Cortex of kidney (tissue), 1 donor: ENCODE measurements at places on chromosomes 4 and X.

DNA sequence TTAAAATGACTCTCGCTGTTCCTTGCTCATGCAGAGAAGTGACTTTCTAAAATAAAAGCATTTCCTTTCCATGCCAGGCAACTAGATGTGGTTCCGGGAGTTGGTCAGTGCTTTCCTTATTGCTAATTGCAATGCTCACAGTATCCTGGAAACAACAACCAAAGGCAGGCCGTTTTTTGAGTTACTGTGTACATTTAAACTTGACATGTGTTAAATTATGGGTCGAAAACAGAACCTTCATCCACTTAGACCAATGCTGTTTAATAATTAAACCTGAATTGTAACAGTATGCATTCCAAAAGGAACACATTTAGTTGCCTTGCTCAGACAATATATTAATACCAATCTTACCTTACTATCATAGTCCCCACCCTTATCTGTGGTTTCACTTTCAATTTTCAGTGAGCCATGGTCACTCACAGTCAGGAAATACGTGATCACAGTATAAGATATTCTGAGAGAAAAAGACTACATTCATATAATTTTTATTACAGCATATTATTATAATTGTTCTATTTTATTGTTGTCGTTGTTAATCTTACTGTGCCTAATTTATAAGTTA lies 102.6 kb downstream of the HS6ST2 start:
- DNase-seq = no peak

DNA sequence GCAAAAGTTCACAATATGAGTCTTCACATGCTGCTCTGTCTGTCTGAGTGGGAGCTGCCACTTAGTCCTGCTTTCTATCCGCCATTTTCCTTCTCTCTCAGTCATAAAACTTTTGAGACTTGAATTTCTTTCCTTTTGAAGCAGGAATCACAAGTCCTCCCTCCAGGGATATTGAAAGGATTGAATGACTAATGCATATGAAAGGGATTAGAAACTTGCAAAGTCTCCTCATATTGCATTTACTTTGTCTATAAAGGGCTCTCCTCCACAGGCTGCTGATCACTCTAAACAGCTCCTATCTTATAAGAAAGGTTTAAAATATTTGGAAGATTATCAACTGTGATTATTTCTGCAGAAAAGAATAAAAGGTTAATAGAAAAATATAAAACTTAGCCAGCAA lies 879.1 kb downstream of the ARAP2 start:
- DNase-seq = no peak

DNA sequence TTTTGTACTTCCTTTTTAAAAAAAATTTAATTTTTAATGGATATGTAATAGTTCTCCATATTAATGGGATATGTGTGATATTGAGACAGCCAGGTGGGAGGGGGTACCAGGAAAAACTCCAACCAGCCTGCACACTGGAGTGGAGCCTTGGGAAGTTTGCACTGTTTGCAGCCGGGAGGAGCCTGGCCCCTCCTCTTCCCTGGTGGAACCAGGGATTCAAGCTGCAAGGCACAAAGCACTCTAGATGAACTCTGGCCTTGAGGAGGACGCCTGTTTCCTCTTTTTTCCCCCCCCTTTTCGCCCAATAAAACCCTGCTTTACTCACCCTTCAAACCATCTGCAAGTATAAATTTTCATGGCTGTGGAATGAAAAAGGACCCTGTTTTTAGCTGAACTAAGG lies 48.2 kb upstream of the GC start:
- no peak for DNase-seq

DNA sequence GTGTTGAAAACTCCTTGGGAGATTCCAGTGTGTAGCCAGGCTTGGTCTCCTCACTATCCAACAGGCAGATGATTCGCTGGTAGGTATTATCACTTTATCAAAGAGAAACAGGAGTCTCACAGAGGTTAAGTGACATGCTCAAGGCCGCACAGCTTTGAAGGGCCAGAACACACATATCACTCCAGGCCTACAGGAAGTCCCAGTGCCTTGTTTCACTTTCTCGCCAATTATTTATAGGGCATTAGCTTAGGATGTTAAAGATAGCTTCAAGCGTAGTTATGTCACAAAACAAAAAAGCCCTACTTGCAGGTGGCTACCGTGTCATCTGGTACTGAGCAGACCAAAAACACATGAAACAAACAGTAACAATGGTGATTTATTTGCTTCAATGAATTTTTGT lies 13.2 kb downstream of the ATP8A1 start:
- no peak for DNase-seq

DNA sequence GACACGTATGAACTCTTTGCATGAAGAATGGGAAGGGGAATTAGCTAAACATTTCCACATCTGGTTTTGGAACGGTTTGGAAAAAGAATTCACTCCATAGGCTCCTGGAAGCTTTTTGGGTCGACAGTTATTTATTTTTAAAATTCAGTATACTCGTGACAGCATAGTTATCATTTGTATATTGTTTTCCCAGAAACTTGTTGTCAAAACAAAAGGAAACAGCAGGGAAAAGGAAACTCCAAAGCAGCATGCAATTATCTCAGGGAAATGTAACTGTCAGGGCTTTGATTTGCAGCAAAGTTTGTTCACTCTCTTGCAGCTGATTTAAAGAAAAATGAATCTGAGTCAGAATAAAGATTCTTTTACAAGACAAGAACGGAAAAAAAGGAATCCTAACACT lies 86.5 kb downstream of the PLAC1 start:
- no peak for DNase-seq

GRCh38 chr4:164997941-164998340 lies 20.5 kb upstream of the TRIM61 start:
- no peak for DNase-seq

DNA sequence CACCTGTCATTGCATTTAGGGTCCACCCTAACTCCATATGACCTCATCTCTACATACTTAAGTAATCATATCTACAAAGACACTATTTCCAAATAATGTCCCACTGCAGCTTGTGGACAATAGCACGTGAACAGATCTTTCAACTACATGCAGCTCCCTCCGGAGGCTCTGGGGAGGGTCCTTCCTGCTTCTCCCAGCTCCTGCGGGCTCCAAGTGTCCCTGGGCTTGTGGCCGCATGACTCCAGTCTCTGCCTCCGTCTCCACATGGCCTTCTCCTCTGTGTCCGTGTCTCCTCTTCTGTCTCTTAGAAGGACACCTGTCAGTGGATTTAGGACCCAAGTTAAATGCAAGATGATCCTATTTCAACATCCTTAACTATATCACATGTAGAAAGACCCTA lies 52.7 kb downstream of the ASMT start:
- no peak for DNase-seq

DNA sequence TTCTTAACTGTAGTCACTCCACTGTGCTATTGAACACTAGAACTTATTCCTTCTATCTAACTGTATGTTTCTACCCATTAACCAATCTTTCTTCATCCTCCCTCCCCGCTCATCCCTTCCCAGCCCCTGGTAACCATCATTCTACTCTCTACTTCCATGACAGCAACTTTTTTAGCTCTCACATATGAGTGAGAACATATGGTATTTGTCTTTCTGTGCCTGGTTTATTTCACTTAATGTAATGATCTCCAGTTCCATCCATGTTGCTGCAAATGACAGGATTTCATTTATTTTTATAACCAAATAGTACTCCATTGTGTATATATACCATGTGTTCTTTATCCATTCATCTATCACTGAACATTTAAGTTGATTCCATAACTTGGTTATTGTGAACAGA lies 186.5 kb downstream of the GABRB1 start:
- no peak for DNase-seq

- DNase-seq = peak; percentile 6
These were observed at the start of gene POLA1 for GRCh38 chrX:24693453-24694202. TSS of gene POLA1 (plus strand) at chrX:24693918. CDS start at chrX:24693962, 44 bp downstream.

DNA sequence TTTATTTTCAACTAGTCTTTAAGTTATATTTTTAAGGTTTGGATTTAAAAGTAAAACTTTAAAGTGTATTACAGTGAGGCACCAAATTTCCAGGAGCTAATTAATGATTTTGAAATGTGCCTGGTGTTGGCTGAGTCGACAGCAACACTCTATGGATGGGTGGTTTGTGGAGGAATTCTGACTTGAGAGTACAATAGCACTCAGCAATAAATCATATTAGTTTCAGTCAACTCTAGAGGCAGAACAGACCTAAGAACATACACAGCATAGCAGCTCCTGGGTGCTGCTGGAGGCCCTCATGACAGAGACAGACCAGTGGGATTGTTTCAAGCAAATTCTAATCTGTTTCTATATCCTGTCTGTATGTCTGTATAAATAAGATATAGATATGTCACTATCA lies 673.4 kb downstream of the TRIML1 start:
- DNase-seq = no peak

GRCh38 chr4:23818097-23818885 lies 71.6 kb downstream of the PPARGC1A start:
- DNase-seq = no peak

DNA sequence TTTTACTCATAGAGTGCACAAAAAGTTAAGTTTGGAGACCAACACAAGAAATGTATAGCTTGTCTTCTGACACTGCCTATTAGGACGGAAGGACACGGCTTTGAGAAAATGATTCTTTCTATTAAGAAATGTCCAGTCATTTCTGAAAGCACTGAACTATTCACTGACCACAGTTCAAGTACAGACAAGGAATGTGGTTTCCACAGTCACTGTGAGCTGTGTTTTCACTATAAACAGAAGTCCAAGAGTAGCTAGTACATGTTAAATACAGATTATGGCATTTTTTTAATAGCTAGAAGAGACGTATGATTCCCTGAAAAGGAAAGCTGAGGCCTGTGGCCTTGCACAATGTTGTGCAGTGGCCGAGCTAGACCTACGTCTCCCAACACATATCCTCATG lies 115.1 kb upstream of the GPM6A start:
- no peak for DNase-seq
